ENCODE measurements at places on chromosomes 11 and 22.

DNA sequence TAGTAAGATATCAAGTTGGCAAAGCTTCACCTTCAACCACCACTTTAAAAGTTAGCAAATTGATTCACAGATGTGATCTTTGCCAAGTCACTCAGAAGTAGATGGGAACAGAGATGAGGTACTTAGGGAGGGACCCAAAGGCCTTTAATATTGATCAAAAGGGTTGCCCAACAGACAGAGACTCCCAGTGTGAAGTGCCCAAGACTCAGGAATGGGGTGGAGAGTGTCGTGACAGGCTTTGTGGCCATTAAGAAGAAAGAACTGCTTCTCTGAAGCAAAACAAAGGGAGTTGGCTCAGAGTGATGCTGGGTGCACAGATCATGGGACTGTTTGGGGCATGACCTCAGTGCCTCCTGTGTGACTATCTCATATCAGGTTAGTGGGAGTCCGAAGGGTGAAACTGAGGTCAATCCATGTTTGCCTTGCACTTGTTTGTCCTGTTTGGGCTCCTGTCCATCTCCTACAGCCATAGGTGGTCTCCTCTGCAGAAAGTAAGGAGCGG, 132.3 kb downstream of the APIP start:
- no peak for DNase-seq

GRCh38 chr22:49869845-49870712, 16.4 kb downstream of the ZBED4 start:
- no peak for DNase-seq

GRCh38 chr11:30560206-30561106, 25.7 kb downstream of the MPPED2 start:
- DNase-seq: no peak

DNA sequence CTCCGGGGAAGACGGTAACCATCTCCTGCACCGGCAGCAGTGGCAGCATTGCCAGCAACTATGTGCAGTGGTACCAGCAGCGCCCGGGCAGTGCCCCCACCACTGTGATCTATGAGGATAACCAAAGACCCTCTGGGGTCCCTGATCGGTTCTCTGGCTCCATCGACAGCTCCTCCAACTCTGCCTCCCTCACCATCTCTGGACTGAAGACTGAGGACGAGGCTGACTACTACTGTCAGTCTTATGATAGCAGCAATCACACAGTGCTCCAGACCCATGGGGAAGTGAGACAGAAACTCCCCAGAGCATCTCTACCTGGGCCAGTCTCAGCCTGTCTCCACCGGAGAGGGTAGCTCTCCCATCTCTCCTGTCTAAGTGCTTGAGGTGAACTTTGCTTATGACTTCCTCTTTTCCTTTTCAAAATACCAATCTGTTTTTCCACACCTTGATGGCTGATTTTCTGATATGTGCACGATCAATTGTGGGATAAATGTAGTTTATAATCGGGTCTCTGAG, 48.5 kb upstream of the VPREB1 start:
- DNase-seq: no peak

DNA sequence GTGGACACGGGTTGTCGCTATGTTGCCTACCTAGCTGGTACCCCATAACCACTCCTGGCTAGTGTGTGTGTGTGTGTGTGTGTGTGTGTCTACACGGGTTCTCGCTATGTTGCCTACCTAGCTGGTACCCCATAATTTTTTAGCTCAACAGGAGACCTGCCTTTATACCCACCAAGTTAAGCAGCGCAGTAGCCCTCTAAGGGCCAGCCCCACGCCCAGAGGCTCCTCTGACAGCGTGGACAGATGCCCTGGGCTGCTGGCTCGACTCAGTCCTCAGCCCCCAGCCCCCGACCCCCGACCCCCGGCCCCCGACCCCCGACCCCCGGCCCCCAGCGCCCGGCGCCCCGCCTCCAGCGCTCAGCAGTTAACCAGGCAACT, 351 bp upstream of the AKIP1 start:
- DNase-seq: no peak

GRCh38 chr11:130528298-130529261, 80.1 kb downstream of the ADAMTS15 start:
- no peak for DNase-seq

DNA sequence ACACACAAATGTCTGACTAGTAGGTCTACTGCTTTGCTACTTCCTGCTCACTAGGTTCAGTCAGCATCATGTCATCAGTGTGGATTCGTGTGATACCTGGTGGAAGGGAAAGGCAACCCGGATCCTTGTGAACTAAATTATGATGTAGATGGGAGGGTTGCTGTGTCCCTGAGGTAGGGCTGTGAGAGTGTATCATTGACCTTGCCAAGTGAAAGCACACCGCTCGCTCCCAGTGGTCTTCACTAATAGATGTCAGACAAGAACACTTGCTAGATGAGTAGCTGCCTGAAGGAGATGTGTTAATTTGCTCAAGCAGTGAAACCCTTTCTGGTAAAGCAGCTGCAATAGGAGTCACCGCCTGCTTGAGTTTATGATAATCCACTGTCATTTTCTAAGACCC, 119.4 kb downstream of the WNT7B start:
- no peak for DNase-seq

- no peak for DNase-seq
Observed at GRCh38 chr22:49205483-49205800, 622.2 kb downstream of the BRD1 start.

GRCh38 chr11:32068134-32068870, 22.6 kb upstream of the RCN1 start:
- DNase-seq: no peak

- DNase-seq: no peak
Observed at GRCh38 chr11:46114961-46115360, 6.3 kb downstream of the PHF21A start.

DNA sequence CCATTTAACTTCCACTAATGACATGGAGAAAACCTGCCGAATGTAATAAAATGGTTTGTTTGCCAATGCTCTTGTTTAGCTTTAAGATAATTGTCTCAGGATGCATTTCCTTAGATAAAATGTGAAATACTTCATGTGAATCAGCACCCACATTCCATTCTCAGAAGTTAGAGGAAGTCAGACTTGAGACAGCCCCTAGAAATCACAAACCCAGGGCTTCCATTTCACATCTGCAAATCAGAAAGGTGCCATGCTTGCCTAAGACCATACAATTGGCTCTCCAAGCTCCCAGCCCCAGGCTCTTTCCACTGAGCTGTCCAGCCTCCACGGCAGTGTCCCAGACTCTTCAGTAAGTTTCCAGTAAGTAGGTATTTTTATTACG, 35.6 kb upstream of the ADORA2A start:
- DNase-seq: no peak

- DNase-seq: no peak
Observed at GRCh38 chr11:45517171-45517770, 148.2 kb downstream of the CHST1 start.

- no peak for DNase-seq
Observed at GRCh38 chr11:9796266-9796665, 132.4 kb downstream of the SWAP70 start.

- no peak for DNase-seq
Observed at GRCh38 chr11:79235696-79236095, 205.1 kb downstream of the TENM4 start.

- no peak for DNase-seq
Observed at GRCh38 chr22:35024364-35024692, 41.6 kb upstream of the ISX start.

- no peak for DNase-seq
Observed at GRCh38 chr11:57339328-57339727, 1.2 kb downstream of the P2RX3 start.

DNA sequence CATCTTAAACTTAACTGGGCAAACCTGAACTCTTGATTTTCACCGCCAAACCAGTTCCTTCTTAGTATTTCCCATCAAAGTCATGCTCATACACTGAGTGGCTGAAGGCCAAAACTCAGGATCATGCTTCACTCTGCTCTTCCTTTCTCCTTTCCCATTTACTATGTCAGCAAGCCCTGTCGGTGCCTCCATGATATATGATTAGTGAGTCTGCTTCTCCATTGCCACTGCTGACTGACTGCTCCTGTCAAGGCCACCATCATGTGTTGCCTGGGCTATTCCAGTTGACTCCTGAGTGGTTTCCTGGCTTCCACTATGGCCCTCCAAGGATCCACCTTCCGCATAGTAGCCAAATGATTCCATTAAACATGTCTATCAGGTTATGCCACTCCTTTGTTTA, 42.8 kb upstream of the AMPD3 start:
- no peak for DNase-seq

GRCh38 chr11:69931060-69931910, 112.1 kb upstream of the FGF3 start:
- no peak for DNase-seq

DNA sequence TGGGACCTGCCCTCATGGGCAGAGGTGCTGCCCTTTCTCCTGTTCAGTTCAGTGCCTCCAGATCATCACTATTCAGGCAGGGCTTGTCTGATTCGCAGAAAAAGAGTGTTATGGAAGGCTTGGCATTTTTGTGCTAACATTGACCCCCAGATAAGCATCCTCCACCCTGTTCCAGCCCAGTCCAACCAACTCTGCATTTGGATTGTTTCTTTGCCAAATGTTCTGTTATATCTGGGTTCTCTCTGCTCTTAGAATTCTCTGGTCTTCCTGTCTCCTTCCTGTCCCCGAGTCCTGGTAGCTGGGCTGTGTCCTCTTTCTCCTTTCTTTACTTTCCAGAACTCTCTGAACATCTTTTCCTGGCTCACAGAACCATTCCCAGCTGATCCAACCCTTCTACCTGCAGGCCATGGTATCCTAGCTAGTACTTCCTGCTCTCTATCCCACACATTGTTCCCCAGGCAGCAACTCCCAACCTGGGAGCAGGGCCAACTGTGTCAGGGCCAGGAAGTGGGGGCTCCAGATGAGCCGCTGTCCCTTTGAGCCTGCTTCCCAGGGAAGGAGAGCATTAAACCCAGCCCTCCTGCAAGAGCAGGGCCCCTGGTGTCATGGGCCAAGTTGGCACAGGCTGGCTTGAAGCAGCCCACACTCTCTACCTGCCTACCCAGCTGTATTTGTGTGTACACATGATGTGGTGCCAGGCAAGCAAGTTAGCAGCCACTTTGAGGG, 280.7 kb upstream of the CADM1 start:
- no peak for DNase-seq

DNA sequence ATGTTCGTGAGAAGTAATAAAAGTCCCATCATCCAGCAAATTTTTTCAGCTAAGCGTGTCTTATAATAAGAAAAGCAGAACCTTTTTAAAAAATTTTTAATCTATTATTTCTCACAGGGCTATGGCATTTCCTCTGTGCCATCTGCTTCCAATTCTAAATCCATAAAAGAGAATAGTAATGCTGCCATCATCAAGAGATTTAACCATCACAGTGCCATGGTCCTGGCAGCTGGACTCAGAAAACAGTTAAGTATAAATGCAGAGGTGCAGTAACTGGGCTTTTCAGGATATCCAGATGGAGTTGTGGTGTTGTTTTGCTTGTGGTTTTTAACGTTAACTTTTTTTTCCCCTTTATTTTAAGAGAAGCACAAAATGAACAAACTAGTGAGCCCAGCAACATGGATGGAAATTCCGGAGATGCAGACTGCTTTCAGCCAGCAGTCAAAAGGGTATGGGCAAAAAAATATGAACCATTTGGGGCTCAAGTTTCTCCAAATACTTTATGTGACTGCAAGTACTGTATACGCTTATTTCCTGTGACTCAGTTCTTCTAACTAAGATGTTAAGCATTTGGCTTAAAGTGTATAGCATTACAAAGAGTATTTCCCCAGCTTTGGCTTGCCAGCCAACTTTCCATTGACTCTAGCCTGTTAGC, 25.2 kb downstream of the GTF2H1 start:
- no peak for DNase-seq

DNA sequence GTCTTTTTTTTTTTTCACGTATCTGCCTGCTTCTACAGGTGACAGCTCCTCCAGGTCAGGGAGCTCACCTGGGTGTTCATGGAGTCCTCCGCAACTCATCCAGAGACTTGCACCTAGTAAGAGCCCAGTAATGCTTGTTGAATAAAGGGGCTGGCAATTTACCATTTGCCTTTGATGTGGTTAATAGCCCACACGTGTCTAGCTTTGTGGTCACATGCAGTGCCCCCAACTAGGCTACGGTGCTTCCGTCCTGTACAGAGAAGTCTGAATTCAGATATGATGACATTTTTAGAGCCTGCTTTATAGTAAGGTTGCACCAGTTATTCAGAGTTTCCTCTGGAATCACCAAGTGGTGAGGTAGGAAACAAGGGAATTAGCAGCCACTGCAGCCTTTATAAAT, 199.4 kb upstream of the MTMR2 start:
- no peak for DNase-seq

DNA sequence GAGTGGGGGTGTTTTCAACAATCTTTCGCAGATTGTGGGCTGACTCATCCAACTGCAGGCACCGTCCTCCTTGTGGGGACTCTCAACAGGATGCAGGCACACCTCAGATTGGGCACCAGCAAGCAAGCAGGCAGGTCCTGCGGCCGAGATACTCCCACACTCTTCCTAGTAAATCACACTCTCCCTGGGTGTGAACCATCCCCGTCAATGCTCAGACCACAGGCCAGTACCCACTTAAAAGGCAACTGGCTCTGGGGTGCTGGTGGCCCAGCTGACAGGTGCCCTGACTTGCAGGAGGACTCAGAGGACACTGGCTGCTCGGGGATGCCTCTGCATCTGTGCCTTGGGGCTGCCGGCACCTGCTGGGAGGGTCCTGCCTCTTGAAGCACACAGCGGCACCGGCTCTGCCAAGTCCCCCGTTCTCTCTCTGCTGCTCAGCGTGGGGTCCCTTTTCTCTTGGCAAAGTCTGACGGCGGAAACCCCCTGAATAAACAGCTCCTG, 282.5 kb downstream of the CTTN start:
- DNase-seq: no peak

GRCh38 chr11:100776212-100776896, 89.3 kb downstream of the ARHGAP42 start:
- DNase-seq: no peak

GRCh38 chr11:43278193-43278956, 33.4 kb upstream of the API5 start:
- no peak for DNase-seq

DNA sequence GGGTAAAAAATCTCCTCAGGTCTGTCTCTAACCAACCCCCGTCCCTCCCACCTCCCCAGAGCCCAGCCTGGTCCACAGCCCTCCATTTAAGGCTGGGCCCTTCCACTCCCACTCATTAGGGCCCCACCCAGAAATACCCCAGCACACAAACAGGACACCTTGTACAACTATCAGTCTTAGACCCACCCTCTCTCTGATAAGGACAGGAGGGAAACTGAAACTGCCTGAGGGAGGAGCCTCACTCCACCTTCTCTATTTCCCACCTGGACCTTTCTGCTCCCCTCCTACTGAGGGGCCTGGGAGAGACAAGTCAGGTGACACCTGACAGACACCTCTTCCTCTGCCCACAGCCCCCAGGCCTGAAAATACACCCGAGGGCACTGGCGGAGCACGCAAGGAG, 90.2 kb downstream of the PLEKHA7 start:
- DNase-seq: no peak
